Activated naive CD4-positive, alpha-beta T cell treated with anti-CD3 and anti-CD28 coated beads, Interleukin-2, amount 50 U/mL, for 16 hours (primary cell): ENCODE measurements at places on chromosomes 1 and 21.

DNA sequence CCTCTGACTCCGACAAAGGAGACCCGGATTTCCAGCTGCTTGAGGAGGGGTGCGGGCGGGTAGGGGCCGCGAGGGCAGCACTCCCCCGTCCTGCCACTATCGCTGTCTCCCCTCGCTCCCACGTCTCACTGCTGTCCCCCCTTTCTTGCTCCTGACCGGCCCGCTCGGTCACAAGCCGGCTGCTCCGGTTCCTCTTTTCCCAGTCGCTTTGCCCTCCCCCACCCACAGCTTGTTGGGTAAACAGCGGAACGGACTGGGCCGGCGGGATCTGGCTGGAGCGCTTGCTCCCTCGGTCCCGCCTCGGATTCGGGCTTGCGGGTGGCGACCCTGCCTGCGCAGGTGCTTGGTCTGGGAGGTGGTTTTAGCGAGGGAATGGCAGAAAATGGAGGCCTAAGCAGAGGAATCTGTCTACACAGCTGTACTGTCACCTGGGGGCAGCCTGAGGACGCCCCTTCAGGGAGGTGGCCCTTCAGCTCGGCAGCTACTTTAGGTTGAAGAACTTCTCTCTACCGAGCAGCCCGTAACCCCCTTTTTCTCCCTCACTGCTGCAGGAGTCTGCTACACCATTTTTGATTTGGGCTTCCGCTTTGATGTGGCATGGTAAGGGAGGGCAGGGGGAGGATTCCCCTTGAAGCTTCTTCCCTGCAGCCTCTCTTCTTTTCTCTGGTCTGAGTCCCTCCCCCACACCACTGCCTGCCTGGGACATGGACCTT is 645 bp downstream of the ATP6V0B start:
- no peak for DNase-seq

DNA sequence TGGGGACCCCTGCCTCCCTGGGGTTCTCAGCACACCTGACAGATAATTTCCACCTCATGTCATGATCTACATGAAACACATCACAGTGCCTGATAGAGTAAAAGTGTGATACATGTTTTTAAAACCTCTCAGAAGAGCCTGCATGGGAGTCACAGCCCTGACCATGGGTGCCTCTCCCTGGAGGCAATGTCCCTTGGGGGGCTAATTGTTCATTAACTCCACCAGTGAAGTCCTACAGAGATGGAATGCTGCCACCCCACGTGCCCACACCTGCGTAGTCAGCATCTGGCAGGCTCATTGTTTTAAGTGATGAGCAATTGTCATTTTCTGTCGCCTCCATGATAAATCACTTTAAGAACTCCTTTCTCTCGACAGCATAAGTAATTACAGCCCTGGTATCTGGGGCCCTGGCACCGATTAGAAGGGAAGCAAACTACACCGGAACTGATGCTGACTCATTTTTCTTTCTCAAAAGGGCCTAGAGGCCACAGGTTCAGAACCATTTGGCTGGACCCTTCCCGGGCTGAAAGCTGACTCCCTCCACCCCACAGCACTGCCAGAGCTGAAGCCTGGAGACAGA is 109.6 kb upstream of the GJB5 start:
- DNase-seq: no peak

DNA sequence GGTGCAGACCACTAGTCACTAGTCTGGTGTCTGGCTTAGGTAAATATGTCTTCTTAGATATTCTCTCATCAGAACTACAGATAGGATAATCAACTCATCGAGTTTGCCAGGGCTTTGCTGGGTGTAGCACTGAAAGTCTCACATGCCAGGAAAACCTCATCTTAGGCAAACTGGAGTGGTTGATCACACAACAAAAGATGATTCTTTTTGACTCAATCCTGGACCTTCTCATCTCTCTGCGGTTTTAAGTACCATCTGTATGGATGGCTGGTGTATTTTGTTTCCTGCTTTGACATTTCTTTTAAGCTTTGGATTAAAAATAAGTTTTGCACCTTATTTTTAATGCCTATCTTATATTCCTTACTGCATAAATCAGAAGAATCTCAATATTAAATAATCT is 11.3 kb downstream of the GBP2 start:
- DNase-seq: no peak

DNA sequence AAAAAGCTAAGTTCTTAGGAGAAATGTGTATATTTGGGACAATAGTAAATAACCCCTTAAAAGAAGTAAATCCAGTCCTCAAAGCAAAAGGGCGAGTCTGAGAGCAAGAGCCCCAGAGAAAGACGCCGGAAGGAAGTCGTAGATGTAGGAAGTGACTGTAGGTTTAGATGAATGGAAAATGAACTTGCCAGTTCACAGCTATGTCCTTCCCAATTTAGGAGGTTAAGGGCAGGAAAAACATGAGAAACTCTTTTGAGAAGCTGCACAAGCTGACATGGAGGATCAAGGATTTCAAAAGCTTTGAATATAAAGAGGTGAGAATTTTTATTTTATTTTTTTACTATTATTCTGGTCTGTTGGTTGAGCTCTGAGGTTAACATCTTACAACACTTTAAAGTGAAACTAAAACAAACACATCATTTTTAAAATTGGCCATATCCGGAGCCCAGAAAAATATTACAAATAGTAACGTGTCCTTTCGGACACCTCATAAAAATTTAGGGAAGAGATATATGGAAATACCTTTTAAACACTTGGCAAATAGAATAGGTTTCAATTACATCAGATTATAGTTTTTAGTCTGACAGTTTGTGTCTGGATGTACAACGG is 1178.6 kb downstream of the MRPL39 start:
- no peak for DNase-seq

DNA sequence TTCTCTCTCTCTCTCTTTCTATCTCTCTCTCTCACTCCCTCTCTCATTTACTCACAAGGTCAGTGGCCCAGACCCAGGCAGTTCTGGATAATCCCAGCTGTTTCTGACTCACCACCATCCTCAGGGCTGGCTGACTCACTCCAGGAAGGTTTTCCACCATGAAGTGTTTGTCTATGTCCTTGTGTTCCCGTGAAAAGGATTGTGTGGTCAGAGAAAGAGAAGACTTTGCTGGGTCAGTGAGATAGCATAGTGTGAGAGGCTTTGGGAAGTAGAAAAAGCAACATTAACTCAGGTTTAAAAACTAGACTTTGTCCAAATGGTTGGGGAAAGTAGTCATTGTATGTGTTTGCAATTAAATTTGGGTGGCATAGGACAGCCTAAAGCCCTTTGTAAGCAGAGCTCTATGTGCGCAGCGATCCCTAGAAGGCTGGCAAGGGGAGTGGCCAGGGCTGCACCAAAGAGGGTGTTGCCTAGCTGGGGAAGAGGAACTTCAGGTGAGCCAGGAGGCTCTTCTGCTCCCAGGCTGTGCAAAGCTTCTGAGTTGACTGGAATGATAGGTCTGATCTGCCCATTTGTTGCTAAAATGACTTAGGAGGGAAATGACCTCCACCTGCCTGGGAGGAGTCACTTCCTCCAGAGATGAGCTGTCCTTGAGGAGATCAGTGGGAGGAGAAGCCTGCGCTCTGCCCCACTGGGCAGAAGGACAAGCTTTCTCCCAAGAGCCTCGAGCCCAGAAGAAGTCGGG is 4.9 kb upstream of the CAPN2 start:
- DNase-seq: no peak

- DNase-seq: no peak
Observed at GRCh38 chr1:178642282-178642681, 82.8 kb upstream of the RALGPS2 start.

GRCh38 chr21:35616090-35616489 is 444.2 kb downstream of the SETD4 start:
- DNase-seq: no peak
